ENCODE measurements at places on chromosomes 11 and 22.

DNA sequence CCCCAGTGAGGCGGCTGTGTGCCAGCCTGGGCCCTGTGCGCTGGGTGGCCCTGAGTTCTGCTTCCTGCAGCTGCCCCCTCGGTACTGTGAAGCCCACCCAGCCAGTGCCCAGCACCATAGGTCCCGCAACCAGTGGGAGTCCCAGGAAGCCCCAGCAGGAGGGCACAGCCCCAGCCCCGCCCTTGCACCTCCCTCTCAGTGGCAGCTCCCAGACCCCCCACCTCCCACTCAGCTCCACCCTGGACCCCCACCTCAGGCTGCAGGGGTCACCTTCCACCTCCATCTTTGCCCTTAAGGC is 30.9 kb downstream of the MOB2 start:
- DNase-seq = no peak

- no peak for DNase-seq
Measured at GRCh38 chr11:20501971-20502370, 97.4 kb upstream of the SLC6A5 start.

GRCh38 chr22:47835726-47836125 is 1073.3 kb downstream of the TBC1D22A start:
- no peak for DNase-seq

GRCh38 chr11:73219396-73220285 is 1.6 kb downstream of the P2RY2 start:
- no peak for DNase-seq

- no peak for DNase-seq
Measured at GRCh38 chr11:69472541-69473275, 8.8 kb upstream of the LINC01488 start.

GRCh38 chr22:42156598-42156997 is 26.0 kb upstream of the CYP2D6 start:
- DNase-seq = no peak

- DNase-seq = no peak
Measured at GRCh38 chr22:46591930-46592329, 28.3 kb upstream of the GRAMD4 start.

- DNase-seq = no peak
Measured at GRCh38 chr11:121318848-121319834, 26.6 kb downstream of the SC5D start.

- no peak for DNase-seq
Measured at GRCh38 chr11:83759148-83759547, 473.0 kb upstream of the CCDC90B start.

Measured in activated naive CD4-positive, alpha-beta T cell (primary cell).